ENCODE measurements at places on chromosomes 7 and 10. TPM values are rescaled to one million over a fixed set of nuclear protein-coding genes. Genes with fewer than 3 reads are reported as not detected.

MRC1 gene
- total RNA-seq = 0.17 TPM

OR6B1 gene
- not detected for total RNA-seq

HOXA7 gene
- not detected for total RNA-seq

GPER1 gene
- 0.14 TPM for total RNA-seq

CYP2C8 gene
- 0.70 TPM for total RNA-seq

TMEM270 gene
- total RNA-seq = not detected

BET1 gene
- total RNA-seq = 26.2 TPM

OPN4 gene
- not detected for total RNA-seq

CALHM1 gene
- total RNA-seq = not detected

ABCA13 gene
- total RNA-seq = not detected

AGR2 gene
- not detected for total RNA-seq

GBF1 gene
- total RNA-seq = 29.9 TPM

ZNF282 gene
- total RNA-seq = 34.1 TPM

PIP gene
- not detected for total RNA-seq
